Muscle of arm (tissue), 14 donors: ENCODE measurements at places on chromosomes 12 and 14. TPM values are rescaled to one million over a fixed set of nuclear protein-coding genes. Genes with fewer than 3 reads are reported as not detected.

DNA sequence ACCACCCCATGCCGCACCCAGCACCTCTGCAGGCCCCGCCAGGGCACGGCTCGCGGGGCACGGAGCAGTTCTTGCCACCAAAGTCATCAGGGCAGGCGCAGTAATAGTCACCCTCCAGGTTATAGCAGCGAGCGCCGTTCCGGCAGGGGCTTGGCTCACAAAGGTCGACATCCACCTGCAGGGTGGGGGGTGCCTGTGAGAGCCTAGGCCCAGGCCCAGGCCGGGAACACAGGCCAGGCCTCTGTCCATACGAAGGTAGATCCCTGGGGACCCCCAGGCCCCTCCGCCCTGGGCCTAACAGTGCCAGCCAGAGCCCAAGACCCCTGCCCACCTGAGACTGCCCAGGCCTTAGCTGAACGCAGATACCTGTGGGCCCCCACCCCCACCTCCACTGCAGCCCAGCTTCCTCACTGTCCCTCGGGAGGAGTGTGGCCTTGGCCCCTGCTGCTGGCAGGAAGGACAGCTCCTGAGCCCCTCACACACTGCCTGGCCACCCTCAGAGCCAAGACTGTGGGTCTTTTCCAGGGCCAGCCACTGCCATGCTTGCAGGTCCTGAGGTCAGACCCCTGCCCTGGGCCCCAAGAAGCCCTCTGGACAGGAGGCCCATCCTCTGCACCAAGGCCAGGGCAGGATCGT lies 19.3 kb downstream of the JAG2 start:
- no peak for DNase-seq

DNA sequence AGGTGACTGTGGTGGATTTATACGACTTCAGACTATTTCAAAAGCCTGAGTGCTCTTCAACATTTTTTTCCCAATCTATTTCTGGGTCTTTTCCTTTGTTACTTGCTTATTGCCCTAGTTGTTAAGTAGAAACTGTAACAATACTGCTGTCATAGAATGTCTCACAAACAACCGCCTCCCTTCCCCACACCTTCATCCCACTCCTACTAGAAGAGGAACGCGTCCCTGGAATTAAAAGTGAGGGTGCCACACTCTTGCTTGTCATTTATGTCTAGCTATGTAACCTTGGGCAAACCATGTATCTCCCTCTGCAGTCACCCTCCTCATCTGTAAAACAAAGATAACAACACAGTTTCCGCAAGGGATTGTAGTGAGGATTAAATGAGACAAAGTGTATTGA lies 8.6 kb downstream of the BRAP start:
- no peak for DNase-seq

- DNase-seq = no peak
These were observed 36.6 kb downstream of the DCAF4 start for GRCh38 chr14:72962829-72963312.

GRCh38 chr12:32217354-32218310 lies 111.0 kb downstream of the BICD1 start:
- DNase-seq = no peak

CLEC14A gene
- polyA plus RNA-seq = 25.6 TPM

CD4 gene
- 7.0 TPM for polyA plus RNA-seq
